ENCODE measurements at places on chromosomes 3 and 15. TPM values are rescaled to one million over a fixed set of nuclear protein-coding genes. Genes with fewer than 3 reads are reported as not detected.

- no peak for DNase-seq
- H3K4me3 ChIP-seq: no peak overlapping the region
- no peak overlapping the region for H3K27ac ChIP-seq
- H3K4me1 ChIP-seq: no peaks in the 10 kb centered on the region
- H3K36me3 ChIP-seq: no peaks in the 10 kb centered on the region
- peaks cover 11% of the 10 kb centered on the region for H3K27me3 ChIP-seq
Measured at GRCh38 chr15:97652700-97653167, 307.8 kb upstream of the ARRDC4 start.

DNA sequence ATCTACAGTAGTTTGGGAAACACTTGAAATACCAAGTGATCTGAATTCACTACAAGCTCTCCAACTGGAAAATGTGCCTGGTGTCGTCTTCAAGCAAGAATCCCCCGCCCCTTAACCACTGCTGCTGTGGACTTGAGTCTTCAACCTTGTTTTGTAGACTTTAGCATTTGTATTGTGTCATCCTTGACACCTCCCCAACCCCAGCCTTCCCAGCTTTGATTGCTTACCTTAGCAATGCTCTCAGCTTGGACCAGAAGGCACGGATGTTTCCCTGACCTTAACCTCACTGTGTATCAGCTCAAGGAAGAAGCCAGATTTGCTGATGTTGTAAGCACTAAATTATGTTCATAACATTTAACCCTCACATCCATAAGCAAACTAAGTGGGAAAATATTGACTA is 146.4 kb downstream of the IGF1R start:
- peaks cover 4% of the 10 kb centered on the region for H3K4me1 ChIP-seq
- H3K27me3 ChIP-seq: no peaks in the 10 kb centered on the region
- no peak for DNase-seq
- H3K4me3 ChIP-seq: no peak overlapping the region
- no peak overlapping the region for H3K27ac ChIP-seq

The MCCC1 gene
- 31.2 TPM for total RNA-seq

DNA sequence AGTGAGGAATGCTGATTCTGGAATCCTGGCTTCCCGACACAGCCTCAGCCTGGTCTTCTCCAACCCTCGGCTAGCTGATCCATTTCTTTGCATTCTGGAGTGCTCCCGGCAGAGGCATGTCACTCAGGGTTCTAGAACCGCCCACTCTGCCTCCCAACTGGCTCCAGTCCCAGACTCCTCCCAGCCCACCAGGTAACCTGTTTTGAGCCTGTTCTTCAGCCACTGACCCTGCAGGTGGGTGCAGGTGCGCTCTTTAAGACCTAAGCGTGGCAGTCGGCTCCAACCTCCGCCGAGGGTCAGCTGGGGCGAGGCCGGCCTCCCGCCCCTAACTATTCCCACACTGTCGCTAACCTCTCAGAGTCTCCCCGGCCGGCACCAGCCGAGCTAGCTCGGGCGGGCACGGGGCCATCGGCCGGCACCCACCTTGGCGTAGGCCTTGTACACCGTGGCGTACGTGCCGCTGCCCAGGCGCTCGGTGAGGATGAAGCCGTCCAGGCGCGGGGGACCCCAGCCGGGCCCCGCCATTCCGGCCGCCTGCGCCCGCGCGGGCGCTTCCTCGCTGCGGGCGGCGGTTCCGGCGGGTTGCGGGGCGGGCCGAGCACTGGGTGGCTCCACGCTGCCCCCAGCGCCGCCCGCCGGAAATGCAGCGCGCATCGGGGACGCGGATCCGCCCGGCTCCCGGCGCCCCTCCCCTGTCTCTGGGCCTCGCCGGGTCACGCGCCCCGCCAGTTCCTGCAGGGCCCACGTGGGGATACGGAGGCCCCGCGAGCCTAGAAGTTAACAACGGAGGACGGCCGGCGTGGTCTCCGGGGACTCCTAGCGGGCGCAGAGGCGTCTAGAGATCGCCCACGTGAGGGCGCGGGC is at the start of gene ULK3:
TSS of gene ULK3 (minus strand) at position 576 of the 864 bp plus-strand sequence. CDS start at position 525, 51 bp downstream.
- H3K4me1 ChIP-seq: peaks cover 44% of the 10 kb centered on the region
- peak within 1 kb of the TSS; percentile 92 for H3K4me3 ChIP-seq
- H3K36me3 ChIP-seq: peaks cover 13% of the 10 kb centered on the region
- H3K27me3 ChIP-seq: no peaks in the 10 kb centered on the region
- peak; percentile 98 for DNase-seq

The SLC28A1 gene
- not detected for total RNA-seq

The OR4M2 gene
- total RNA-seq: not detected

The B3GALNT1 gene
- 14.6 TPM for total RNA-seq

- no peak for DNase-seq
- no peak overlapping the region for H3K27ac ChIP-seq
- H3K4me1 ChIP-seq: peaks cover 12% of the 10 kb centered on the region
- H3K36me3 ChIP-seq: no peaks in the 10 kb centered on the region
- no peak overlapping the region for H3K4me3 ChIP-seq
Measured at GRCh38 chr15:39265261-39265660, 315.6 kb upstream of the THBS1 start.

The SUCNR1 gene
- total RNA-seq: 0.06 TPM

The ABHD10 gene
- 39.4 TPM for total RNA-seq

DNA sequence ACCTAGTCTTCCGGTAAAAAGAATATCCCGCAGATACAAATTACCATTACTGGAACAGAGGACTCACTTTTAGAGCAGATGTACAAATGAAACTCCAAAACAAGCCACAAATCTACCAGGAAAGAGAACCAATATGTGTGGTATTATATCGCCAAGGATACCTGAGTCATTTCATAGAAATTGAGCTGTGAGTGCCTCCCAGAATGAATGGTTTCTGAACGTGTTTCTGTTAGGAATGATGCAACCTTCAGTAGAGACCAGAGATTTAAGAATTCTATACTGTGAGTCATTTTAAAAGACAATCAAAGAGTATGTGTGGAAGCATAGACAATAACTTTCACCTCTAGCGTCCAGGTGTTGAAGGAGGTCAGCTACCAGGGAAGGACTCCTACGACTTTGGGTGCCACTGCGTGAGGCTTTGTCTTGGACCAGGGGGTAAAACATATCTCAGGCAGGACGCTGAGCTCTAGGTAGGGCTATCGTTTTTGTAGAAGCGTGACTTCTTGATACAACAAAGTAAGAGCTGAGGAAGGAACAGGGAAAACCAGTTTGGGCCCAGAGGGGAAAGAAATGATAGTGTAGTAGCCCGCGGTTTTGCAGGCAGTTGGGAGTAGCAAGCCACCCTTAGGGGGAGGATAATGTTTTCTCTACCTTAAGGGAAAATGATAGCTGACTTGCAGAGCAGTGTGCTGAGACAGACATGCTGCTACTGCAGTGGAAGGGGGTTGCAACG is 210.4 kb downstream of the TP63 start:
- no peak for DNase-seq
- H3K27ac ChIP-seq: no peak overlapping the region
- no peaks in the 10 kb centered on the region for H3K27me3 ChIP-seq
- no peak overlapping the region for H3K4me3 ChIP-seq
- no peaks in the 10 kb centered on the region for H3K36me3 ChIP-seq

The SLC12A8 gene
- 0.47 TPM for total RNA-seq

The GOLGA8T gene
- 1.5 TPM for total RNA-seq

The CELF6 gene
- total RNA-seq: 2.2 TPM

DNA sequence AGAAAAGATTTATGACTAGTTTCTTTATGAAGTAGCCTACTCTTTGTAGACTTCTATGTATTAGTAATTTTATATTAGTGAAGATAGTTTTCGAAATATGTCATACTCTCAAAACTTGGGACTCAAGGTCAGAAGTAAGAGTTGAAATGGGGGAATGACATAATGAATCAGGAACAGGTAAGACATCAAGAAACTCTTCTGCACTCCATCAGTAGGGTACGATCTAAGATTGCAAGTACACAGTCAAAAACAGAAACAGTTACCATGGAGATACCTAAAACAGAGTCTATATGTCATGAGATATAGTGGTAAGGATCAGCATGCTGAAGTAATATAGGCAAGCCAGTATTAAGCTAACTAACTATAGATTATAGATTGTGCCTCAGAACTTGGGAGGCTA is 187.0 kb upstream of the MLF1 start:
- no peak overlapping the region for H3K27ac ChIP-seq
- no peaks in the 10 kb centered on the region for H3K27me3 ChIP-seq
- peaks cover 2% of the 10 kb centered on the region for H3K36me3 ChIP-seq
- no peaks in the 10 kb centered on the region for H3K4me1 ChIP-seq
- no peak for DNase-seq

DNA sequence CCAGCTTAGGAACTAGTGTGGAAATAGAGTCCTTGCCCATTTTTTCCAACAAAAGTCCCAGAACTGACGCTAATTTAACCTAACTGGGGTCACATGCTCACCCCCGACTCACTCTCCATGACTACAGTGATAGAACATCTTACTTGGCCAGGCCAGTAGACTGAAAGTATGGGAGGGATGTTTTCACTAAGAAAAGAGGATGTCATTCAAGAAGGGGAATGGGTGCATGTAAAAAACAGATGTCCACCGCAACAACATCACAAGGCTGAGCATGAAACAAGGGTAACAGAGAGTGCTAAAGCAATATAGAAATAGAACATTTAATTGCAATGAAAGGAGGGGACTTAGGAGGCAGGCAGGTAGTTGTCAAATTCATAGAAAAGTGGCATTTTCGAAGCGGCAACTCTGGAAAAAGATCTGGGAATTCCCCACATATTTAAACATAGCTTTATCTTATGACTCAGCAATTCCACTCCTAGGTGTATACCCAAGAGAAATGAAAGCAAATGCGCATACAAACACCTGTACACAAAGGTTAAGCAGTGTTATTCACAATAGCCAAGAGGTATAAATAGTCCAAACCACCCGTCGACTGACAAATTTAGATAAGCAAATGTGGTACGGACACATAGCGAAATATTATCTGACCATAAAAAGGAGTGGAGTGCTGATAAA is 41.1 kb upstream of the UBE2E2 start:
- no peaks in the 10 kb centered on the region for H3K4me1 ChIP-seq
- no peak for DNase-seq
- no peak overlapping the region for H3K27ac ChIP-seq

DNA sequence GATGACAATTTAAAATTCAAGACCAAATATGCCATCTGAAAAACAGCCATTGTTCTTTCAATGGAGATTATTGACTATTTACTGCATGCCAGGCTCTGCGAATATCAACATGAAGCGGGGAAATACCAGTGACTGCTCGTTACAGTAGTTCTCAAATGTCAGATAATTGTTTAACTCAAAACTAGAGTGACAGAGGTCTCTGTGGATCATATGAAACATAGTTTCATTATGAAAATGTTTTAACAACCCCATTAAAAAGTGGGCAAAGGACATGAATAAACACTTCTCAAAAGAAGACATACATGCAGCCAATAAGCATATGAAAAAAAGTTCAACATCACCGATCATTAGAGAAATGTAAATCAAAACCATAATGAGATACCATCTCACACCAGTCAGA is 50.0 kb upstream of the GPR149 start:
- no peaks in the 10 kb centered on the region for H3K27me3 ChIP-seq
- H3K4me1 ChIP-seq: no peaks in the 10 kb centered on the region
- no peak overlapping the region for H3K27ac ChIP-seq
- no peak overlapping the region for H3K4me3 ChIP-seq
- no peak for DNase-seq

GRCh38 chr15:98442379-98442833 is 205.9 kb upstream of the IGF1R start:
- no peak overlapping the region for H3K27ac ChIP-seq
- DNase-seq: peak; percentile 47
- H3K4me1 ChIP-seq: peaks cover 3% of the 10 kb centered on the region
- H3K36me3 ChIP-seq: no peaks in the 10 kb centered on the region
- no peak overlapping the region for H3K4me3 ChIP-seq

DNA sequence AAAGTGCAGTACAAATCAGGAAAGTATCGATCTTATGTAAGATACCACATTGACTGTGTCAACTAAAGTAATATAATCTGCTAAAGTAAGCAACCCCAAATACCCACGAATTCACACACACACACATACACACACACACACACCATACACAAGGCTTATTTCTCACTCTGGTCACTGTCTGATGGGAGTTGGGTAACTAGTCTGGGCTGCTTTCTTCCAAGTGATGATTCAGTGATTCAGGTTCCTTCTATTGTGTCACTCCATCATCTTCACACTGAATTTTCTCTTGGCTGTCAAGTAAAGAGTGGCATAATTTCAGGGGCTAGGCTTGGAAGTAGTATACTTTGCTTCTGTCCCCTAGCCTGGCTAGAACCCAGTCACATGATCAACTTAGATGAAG is 104.8 kb upstream of the CCDC54 start:
- no peak for DNase-seq
- no peak overlapping the region for H3K27ac ChIP-seq
- peaks cover 7% of the 10 kb centered on the region for H3K4me1 ChIP-seq

DNA sequence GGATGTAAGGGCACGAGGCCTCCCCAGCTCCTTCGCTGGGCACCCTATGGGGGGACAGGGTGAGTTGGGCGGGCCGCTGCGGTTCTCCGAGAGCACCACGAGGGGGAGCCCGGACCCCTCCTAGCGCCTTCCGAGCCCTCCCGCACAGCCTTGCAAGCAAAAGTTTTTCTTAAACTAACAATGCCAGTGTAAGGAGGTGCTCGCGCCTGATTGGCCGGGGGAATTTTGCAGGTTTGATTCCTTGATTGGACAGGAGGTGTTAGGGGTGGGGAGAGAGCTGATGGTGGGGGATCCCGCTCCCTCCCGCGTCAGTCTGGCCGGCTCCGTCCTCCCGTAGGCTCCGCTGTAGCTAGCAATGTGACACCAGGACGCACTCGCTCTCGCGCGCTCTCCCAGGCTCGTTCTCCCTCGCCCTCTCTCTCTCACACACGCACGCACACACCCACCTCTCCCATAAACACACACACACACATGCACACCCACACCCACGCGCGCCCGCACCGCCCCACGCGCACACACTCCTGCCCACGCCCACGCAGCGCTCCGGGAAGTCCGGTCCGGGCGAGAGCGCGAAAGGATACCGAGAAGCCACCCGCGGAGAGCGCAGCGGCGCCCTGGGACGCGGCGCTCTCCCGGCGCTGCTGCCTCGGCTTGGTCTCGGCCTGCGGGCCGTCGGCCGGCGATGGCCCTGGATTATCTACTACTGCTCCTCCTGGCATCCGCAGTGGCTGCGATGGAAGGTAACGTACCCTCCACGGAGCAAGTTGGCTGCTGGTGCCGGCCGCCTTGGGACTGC is at the start of gene EPHB1:
TSS of gene EPHB1 (plus strand) at position 311 of the 796 bp plus-strand sequence.
- H3K27me3 ChIP-seq: peaks cover 69% of the 10 kb centered on the region
- H3K36me3 ChIP-seq: no peaks in the 10 kb centered on the region
- peak; percentile 83 for DNase-seq
- peak within 1 kb of the TSS; percentile 76 for H3K27ac ChIP-seq
- H3K4me3 ChIP-seq: peak within 1 kb of the TSS; percentile 94
- H3K4me1 ChIP-seq: peaks cover 16% of the 10 kb centered on the region

Measured in activated naive CD8-positive, alpha-beta T cell treated with anti-CD3 and anti-CD28 coated beads, Interleukin-2, amount 10 ng/mL, durations not matched to agents 7 days and 5 days (primary cell).